Right lobe of liver (tissue), 6 donors: ENCODE measurements at places on chromosomes 5 and 9. TPM values are rescaled to one million over a fixed set of nuclear protein-coding genes. Genes with fewer than 3 reads are reported as not detected.

GRCh38 chr5:153555420-153556114 is 65.1 kb downstream of the GRIA1 start:
- DNase-seq: no peak

DNA sequence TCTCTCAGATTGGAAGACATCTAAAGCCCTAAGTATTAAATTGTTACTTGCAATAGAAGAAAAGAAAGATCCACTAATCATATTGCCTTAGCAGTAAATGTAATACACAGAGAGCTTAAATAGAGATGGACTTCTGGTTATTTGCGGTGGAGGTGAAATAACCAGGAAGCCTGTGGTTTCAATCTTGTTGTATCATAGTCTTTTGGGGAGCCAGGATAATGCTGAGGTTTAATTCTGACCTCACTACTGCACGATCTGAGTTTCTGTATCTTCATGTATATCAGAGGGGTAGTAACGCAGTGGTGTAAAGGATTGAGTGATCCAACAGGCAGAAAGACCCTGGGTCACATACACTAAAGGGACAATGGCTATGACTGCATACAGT is 71.7 kb downstream of the ANKRD55 start:
- DNase-seq: no peak

- DNase-seq: no peak
Observed at GRCh38 chr9:112224401-112225289, 49.5 kb upstream of the SUSD1 start.

GRCh38 chr9:79757881-79758669 is 186.3 kb downstream of the TLE4 start:
- DNase-seq: no peak

DNA sequence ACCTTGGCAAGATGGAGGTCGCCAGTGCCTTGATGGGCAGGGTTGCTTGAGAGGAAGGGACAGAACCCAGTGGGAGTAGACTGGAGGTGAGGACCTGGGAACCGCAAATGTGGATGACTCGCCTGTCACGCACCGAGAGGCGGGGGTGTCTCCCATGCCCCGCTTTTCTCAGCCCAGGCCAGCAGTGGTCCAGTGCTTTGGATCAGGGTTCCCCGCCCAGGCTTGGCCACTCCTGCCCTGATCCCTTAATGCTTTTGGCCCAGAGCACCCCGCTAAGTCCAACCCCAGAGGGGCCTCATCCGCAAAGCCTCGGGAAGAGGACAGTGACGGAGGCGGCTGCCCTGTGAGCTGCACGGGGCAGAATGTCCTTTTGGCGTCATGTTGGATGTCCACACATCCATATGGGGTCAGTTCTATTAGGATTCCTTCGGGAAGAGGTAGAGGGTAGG is 2.4 kb downstream of the MRPS2 start:
- DNase-seq: no peak

The ISL1 gene
- not detected for total RNA-seq

The PCDHGA11 gene
- total RNA-seq: 1.3 TPM

The SPINK6 gene
- not detected for total RNA-seq
